ENCODE measurements at places on chromosomes 7 and 10.
A peak's percentile ranks its signal among the peaks of the same experiment; 100 is the strongest.

DNA sequence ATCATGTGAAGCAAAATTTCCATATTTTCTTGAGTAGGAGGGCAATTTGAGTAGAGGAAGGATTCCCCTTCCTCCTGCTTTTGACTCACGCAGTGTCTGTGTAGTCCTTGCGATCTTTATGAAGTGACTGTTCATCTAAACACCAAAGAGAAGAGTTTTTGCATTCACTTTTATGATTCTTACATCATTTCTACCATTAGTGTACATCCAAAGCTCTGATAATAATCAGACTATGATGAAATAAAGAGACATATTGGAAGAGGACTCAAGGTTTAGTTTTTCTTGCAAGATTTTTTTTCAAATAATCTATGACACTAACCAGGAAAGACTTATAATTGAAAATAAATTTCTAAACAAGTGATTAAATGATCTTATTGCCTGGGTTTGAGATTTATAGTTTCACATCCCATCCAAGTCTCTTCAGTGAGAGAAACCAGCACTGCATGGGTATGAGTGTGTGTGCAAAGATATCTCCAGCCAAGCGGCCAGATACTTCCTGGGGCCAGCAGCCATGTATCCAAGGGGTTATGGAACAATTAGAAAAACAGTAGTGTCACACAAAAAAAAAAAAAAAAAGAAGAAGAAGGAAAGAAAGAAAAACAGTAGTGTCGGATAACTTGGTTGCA is 2.0 kb upstream of the ACTA2 start:
- no peak for DNase-seq

DNA sequence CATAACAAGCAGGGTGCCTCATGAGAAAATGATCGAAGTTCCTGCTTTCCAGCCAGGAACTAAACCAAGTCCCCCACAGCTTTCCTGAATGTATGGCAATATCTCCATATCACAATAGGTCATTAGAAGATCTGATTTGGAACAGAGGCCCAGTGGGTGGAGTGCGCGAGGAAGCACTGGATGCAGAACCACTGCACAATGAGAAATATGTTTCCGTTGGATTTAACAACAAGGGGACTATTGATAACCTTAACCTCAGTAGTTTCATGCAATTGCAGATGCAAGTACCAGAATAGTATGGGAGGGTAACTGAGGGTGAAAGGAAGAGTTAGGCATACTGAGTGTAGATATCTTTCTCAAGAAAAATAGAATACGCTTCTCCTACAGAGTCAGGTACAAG is 45.3 kb downstream of the ZPBP start:
- no peak for DNase-seq

DNA sequence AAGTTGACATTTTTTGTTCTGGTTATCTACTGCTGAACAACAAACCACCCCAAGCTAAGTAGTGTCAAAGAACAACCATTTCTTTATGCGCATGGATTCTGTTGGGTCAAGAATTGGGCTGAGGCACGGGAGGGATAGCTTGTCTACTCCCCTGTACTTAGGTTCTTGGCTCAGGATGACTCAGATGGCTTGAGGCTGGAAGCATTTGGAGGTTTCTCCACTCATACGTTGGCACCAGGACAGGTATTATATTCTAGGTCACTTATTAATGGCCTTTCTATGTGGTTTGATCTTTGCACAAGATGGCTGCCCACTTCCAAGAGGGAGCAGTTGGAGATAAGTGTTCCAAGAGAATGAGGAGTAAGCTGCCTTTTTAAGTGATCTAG is 11.8 kb upstream of the TFAM start:
- DNase-seq: no peak

DNA sequence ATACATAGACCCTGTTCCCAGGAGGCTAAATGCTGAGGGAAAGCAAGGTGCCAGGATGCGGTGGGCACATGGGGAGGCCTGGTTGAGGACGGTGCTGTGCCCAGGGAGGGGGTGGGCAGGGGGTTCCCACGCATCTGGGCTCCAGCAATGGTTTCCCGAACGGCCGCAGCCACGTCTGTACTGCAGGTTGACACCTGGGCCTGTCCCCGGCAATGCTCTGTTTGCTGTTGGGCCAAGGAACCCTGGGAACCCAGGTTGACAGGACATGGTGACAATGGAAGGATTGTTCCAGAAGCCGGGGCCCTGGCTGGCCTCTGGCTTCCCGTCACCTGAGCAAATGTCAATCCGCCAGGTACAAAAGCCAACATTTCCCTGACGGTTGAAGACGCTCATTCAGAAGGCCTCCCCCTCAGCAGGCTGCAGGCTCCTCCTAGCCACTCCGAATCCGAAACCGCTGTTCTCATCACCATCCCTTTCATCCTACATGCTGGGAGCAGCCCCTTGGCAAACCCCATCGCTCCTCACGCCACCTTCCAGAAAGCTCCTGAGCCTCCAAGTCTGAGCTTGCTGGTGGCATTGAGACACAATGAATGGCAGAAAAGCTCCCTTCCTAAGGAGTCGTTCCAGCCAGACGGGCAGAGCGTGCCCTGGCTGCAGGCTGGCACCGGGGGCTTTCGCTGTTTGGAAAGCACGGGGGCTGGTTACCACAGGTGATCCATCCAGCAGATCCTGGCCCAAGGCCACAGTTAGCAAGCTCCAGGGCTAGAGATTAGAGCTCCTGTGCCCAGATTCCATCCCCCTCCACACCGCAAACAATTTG is 31.2 kb downstream of the SPOCK2 start:
- no peak for DNase-seq

DNA sequence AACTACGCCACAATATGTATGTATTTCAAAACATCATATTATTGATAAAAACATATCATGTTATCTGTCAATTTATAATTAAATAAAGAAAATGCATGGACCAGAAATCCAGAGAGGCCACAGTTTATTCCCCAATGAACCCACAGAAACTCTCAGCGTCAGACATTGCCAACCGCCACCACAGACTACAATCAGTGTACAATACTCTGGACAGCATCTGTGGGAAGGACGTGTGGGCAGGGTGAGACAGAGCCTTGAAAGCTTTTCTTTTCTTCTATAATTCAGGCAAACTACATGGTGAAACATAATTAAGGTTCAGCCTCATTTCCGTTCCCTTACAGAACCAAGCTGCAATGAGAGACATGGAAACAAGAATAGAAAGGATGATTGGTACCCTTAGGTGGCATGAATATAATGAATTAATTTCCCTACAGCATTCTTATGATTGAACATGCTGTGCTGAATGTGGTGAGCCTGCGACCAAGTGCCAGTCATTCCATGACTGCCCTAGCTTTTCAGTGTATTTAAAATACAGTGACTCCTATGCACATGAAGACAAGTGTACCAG is 909.3 kb downstream of the SORCS1 start:
- no peak for DNase-seq

- DNase-seq: no peak
These were observed 758.6 kb upstream of the ZWINT start for GRCh38 chr10:57119684-57120083.

DNA sequence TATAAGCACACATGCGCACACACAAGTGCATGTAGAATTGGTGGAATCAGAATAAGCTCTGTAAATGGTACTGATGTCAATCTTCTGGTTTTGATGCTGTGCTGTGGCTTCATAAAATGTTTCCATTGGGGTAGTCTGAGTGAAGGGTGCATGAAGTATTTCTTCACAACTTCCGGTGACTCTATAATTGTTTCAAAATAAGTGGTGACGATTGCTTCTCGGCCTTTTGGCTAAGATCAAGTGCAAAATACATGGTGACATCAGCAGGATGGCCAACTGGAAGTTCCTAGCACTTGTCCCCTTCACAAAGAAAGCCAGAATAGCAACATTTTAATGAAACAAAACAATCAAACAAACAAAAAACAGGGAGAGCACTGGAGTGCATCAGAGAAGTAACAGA is 41.6 kb upstream of the CAMK2B start:
- DNase-seq: no peak

GRCh38 chr7:140512317-140513000 is 33.2 kb upstream of the MKRN1 start:
- peak; percentile 39 for DNase-seq

DNA sequence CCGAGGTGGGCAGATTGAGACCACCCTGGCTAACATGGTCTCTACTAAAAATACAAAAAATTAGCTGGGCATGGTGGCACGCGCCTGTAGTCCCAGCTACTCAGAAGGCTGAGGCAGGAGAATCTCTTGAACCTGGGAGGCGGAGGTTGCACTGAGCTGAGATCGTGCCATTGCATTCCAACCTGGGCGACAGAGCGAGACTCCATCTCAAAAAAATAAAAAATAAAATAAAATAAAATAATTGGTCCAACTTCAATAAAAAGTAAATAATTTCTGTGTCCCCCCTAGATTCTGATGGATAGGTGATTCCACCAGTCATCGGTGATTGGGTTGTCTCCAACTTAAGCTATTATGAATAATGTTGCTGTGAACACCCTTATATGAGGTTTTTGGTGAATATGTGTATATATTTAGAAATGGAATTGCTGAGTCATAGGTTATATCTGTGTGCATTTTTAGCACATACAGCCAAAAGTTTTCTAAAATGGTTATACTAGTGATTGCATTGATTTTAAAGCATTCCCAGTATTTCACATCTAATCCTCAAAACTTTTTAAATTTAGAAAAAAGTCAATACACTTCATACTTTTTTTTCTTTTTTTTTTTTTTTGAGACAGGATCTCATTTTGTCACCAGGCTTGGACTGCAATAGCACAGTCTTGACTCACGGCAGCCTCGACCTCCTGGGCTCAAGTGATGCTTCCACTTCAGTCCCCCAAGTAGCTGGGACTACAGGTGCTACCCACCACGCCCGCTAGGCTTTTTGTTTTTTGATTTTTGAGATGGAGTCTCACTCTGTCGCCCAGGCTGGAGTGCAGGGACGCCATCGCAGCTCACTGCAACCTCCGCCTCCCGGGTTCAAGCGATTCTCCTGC is 13.7 kb upstream of the SRPK2 start:
- no peak for DNase-seq

- no peak for DNase-seq
These were observed 162.8 kb downstream of the CYP26A1 start for GRCh38 chr10:93236393-93237040.

GRCh38 chr10:51227897-51228713 is 153.8 kb downstream of the PRKG1 start:
- DNase-seq: no peak

DNA sequence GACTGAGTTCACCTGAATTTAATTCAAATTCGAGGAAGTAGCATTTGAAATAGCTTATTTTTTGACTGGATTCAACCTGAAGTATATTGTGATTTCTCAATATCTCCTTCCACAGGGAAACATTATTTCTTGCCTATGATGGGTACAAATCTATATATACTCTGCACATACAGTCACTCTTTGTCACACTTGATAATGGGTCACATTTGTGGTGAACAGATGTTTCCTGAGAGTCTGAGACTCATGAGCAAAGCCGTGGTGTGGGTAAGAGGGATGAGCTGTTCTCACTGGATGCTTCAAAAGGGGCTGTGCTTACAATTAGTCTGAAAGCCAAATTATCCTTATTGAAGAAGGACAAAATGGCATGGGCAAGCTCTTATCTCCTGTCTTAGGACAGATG is 18.0 kb upstream of the TBXAS1 start:
- no peak for DNase-seq

- DNase-seq: peak; percentile 85
These were observed 6.4 kb downstream of the AGMO start for GRCh38 chr7:15555381-15555859.

DNA sequence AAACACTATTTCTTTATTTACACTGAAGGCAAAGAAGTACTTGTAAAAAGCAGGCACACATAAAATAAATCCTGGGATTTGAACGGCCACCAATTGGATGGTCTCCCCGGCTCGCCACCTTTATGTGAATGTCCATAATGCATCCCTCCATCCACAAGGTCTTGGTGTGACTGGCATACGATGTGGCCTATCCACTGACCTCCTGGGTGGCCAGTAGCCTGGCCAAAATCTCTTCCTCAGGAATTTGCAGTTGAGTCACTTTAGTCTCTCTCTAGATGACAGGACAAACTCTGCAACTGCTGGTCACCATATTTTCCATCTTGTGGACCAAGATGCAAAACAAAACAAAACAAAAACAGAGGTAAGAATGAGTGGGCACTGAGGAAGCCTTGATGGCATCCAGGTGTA is 39.1 kb downstream of the CDK1 start:
- no peak for DNase-seq

DNA sequence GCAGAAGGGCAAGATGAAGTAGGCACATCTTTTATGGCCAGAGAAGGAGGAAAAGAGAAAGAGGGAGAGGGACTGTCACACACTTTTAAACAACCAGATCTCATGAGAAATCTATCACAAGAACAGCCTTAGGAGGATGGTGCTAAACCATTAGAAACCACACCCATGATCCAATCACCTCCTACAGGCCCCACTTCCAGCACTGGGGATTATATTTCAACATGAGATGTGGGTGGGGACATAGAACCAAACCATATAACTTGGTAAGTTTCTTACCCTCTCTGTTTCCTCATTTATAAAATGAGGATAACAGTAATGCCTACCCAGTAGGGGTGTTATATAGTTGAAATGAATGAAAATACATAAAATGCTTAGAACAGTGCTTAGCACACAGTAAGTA is 66.0 kb downstream of the CHCHD3 start:
- DNase-seq: no peak

GRCh38 chr10:97215619-97216260 is 30.0 kb upstream of the SLIT1 start:
- DNase-seq: no peak

DNA sequence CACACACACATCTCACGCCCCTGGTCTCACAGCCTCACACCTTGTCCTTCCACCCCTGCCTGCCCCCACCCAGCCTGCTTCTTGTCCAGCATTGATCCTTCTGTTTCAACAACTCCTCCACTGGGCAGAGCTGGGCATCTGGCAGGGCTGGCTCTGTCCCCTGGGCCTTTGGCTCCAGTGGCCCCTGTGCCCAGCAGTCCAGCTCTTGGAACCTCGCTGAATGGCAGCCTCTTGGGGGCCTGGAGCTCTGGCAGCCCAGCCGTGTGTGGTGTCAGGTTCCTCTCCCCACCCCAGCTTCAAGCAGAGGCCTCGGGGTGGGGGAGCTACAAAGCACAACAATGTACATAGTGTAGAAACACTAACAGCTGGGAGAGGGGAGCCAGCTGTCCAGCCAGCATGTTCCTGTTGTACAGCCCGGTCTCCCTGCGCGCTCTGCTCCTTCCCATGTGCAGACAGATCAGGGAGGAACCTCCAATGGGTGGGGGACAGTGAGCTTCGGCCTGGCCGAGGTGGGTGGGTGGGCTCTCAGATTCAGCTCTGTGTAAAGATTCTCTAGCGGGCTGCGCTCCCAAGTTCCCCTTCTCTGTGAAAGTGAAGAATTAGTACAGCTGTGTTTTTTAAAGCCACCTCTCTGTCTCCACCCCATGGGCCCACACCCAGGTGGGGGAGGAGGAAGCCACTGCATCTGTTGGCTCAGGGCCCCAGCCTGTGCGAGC is 19.4 kb downstream of the ZMIZ2 start:
- peak; percentile 97 for DNase-seq

Measured in muscle of leg (tissue), 16 donors.